ENCODE measurements at places on chromosomes 2 and 18.

DNA sequence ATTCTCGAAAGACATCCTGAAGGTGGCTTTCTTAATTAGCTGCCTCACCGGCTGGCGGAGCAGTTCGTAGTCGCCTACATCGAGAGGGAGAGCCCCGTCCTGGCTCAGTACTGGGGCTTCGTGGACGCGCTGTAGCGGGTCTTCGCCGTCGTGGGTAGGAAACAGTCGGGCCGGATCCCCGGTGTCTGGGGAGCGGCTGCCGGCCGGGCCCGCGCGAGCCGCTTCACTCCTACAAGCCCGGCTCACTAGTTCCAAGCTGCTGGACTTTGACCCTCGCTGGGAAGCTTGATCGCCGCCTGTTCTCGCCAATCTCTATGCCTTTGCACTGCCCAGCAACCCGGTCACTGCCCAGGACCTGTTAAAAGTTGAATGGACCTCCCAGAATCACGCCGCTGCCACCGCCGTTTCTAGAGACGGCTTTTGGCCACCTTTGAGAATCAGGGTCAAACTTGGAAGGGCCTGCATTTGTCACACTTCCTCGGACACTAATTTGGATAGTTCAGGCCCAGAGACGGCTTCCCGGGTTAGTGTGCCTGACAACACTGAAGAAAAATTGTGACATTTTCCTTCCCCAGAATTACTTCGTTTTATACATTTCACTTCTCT lies 41.4 kb upstream of the AKAIN1 start:
- no peak for DNase-seq

DNA sequence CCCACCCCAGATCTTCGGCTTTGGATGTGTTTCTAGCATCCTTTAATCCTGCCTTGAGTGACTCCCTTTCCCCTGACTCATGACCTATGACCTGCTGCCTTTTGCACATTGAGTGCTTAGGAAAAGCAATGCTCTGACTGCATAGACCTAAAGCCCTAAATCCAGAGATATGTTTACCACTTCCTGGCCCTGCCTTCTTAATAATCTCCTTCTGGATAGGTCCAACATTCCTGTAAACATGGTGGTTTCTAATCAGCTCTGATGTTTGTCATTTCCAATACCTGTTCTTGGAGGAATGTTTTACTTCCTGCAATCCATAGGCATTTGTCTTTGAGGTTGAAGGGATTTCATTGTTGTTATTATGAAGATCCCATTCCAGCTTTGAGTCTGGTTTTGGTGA lies 2.3 kb downstream of the SLC3A1 start:
- no peak for DNase-seq

GRCh38 chr18:54616220-54616848 lies 25.3 kb downstream of the DYNAP start:
- DNase-seq: no peak

- DNase-seq: no peak
Measured at GRCh38 chr18:76368976-76369375, 126.1 kb downstream of the ZNF516 start.

DNA sequence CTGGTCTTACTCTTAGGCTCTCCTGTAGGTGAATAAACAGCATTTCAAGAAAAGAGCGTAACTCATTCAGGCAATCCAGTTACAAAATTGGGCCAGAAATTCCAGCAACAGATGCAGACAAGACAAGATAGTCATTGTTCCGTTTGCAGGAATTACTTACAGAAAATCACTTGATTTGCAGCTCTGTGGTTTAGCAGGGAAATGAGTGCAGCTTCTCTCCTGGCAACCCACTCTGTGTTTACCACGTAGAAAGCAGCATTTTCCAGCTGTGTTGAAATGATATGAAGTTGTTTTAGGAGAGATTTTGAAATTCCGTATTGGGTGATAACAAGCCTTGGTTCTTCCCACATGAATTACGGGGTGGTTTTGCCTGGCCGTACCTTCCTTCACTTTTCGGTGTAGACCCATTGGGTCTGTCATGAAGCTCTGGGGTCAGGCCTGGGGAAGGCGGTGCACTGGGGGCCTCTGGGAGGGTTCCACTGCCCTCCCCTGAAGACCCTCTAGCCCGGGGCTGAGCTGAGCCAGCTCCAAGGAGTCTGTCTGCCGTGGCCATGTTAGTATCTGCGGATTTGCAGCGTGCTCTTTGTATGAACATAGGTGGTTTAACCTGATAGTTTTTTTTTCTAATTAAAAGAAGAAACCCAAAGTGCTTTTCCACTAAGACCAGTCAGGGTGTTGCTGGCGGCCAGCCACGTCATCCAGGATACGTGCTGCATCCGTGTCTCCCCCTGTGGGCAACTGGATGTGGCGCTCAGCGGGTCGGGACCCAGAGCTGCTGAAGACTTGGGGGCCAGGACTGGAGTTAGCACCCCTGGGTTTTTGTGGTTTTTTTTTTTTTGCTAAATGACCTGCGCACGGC lies 58.9 kb upstream of the KCNG2 start:
- DNase-seq: no peak

DNA sequence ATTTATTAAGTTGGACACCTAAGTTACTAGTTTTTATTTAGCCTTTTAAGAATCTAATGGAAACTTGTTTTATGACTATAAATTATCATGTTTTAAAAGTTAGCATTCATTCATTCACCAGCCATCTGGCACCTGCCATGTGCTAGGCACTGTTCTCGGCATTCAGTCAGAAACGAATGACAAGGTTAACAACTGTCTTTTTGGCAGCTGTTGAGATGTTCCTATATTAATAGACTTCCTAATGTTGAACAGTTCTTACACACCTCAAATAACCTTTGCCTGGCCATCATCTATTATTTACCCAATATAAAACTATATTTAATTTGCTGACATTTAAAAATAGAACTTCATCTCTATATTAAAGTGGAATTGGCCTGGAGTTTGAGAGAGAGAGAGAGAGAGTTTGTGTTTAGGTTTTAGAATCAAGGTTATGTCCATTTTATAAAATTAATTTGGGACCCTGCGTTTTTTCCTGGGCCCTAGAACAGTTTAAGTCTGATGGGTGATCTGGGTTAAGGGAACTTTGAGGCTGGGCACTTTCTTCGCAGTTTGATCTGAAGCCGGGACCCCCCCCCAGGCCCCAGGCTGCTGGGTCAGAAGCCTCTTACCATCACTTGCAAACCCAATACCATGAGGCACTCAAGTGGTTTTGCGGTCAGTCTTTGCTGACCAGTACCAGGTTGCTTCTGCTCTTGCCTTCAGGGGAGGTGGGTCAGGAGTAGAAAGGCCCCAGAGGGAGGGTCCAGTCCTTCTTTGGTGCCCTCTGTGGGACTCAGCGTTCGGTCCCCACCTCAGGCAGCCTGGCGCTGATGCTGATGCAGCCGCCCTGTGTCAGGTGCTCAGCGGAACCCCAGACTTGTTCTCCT lies 48.3 kb upstream of the ASB1 start:
- DNase-seq: no peak
